Islet precursor cell (in vitro differentiated cells): ENCODE measurements at places on chromosomes 5 and 9.

GRCh38 chr9:71592400-71592799 is 175.9 kb downstream of the CEMIP2 start:
- DNase-seq, result no peak

- DNase-seq, result no peak
Measured at GRCh38 chr5:9324348-9325077, 221.4 kb downstream of the SEMA5A start.

DNA sequence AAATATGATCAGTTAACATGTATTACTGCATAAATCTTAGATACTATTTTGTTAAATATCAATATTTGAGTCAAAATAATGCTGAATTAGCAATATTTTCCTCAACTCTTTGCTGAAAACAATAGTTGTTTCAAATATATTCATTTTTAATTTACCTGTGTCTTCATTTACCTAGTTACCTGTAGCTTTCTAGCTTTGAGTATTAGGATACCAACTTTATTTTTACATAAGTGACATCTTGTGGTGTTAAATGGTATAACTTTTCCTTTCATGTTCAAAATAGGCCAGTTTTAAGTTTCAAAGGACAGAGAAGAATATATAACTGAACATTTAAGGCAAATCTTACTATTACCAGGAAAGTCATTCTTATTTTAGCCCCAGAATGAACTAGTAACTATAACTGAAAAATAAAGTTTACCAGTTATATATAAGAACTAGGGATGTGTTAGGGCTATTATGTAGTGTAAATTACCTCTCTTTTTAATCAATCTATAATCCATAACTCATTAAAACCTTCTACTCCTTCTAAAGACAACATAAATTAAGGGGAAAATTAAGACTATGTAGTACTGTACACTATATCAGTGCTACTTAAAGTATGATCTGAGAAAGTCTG is 25.3 kb downstream of the AP3B1 start:
- DNase-seq, result no peak

DNA sequence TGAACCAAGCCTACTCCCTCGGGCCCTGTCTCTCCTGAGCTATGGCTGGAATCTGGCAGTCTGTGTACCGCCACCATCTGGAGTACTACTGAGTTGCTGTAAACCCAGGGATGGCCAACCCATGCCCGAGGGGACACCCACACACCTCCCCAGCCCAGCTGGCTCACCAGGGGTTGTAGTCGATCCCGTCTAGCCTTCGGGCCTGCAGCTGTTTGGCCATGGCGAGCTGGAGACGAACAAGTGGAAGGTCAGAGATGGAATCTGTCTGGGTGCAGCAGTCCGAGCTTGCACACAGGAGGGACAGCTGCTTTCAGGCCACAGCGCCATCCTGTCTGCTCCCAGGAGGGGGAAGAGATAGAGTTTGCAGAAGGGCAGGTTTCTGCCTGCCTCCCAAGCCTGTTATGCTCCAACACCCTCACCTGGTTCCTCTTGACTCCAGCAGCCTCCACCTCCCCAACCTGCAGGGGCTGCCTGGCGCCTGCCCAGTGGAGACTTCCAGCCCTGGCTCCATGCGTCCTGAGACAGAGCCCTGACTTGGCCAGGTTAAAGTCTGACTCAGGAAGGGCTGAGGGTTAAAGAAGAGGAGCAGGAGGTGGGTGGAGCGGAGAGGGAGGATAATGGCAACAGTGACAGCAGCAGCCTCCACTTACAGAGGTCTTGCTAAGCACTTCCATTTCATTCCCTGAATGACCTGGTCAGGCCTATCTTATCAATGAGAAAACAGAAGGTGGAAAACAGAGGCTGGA is 15.8 kb upstream of the SPOUT1 start:
- DNase-seq, result peak; percentile 87

GRCh38 chr5:76524101-76524835 is 98.9 kb downstream of the F2RL2 start:
- no peak for DNase-seq
